Muscle of arm (tissue), 14 donors: ENCODE measurements at places on chromosomes 1 and 21.

- no peak for DNase-seq
Observed at GRCh38 chr1:229011022-229011421, 259.9 kb upstream of the RAB4A start.

DNA sequence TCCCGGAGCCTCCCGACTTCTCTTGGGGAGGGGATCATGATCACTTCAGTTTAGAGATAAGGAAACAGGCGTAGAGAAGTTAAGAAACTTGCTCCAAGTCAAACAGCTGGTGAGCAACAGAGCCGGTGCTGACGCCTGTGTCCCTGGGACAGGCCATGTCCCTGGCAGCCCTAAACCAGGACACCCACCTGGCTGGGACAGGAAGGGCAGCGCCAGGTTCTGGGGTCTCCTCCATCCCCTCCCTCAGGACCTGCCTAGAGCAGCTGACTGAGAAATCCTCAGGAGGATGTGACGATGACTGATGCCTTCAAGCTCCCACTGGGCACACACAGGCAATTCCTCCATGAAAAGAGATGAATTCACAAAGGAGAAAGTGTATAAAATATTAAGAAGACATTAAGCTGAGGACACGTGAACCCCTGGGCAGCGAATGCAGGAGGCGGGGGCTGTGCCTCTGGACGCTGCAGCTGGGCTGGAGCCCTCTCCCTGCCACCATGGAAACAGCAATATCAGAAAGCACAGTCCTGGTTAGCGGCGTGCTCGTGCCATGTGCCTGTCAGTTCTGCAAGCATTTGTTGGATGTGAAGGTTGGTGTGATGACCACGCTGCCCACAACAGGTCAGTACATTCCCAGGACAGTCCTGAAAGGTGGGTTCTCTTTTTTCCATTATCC is 40.1 kb upstream of the C1orf174 start:
- no peak for DNase-seq

DNA sequence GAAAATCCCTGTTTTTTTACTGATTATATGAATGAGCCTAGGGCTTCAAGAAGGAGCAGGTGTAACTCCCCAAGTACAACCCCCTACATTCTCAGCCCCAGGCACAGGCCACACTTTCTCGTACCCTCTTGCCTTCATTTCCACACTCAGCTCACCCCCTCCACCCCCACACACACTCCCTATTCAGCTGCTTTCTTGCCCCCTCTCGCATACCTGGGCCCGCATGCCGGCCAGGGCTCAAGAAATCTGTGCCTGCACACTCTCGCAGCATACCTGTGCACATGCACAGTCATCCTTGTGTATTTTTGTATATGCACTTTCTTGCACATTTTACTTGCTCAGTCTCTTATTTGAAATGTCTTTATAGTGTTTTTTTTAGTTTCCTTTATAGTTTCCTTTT is 2.0 kb downstream of the PTPRF start:
- DNase-seq: no peak

DNA sequence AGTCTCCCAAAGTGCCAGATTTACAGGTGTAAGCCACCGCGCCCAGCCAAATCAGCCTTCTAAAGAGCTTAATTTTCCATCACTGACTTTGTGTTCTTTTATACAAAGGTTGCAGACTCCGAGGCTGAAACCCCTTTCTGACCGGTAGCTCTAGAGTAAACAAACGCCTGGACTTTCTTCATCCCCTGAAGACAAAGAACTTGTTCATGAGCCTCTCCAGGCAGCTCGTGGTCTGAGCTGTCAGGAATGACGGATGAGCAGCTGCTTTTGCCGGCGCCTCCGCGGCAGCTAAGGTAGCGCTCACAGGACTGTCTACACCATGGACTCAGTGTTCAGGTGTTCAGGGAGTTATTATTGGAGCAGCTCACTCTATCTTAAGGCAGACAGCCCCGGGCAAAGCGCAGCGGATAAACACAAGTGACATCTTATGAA is 128.5 kb upstream of the ERRFI1 start:
- no peak for DNase-seq

DNA sequence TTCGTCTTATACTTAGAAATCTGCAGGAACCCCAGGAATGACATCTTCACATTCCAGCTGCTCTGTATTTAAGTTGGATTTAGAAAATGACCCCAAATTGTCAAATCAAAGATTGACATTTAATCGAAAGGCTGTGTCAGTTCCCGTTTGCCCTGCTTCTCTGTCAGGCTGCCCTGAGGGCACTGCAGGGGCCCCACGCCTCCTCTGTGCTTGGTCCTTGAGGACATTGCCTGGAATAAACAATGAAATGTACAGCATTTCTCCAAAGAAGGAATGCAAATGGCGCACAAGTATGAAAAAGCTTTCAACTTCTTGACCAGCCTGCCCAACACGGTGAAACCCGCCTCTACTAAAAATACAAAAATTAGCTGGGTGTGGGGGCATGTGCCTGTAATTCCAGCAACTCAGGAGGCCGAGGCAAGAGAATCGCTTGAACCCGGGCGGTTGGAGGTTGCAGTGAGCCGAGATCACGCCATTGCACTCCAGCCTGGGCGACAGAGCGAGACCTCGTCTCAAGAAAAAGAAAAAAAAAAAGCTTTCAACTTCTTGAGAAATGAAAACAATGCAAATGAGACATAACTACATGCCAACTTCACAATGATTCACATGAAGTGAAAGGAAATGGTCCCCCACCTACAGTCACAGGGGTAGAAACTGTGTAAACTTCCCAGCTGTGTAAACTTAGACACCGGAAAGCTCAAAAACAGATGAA is 3.0 kb downstream of the TMPRSS3 start:
- no peak for DNase-seq

GRCh38 chr1:117260761-117261423 is 50.2 kb upstream of the VTCN1 start:
- no peak for DNase-seq

GRCh38 chr1:14222086-14222485 is 376.4 kb upstream of the KAZN start:
- DNase-seq: no peak

GRCh38 chr1:54581621-54582035 is 33.6 kb downstream of the ACOT11 start:
- peak; percentile 60 for DNase-seq

DNA sequence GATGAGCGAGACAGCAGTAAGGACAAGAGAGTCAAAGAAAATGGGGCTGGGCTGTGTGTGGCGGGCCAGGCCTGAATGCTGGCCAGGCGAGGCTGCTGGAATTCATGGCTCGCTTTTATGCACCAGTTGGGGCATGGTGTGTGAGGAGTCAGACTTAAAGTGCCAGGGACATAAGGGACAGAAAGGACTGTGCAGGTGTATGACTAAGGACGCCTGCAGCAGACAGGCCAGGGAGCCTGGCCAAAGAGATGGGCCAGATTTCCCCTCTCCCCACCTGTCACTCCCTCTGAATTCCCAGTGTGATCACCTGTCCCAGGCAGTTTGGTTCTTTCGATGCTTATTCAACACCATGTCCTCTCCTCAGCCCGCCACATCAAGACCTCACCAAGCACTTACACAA is 16.9 kb upstream of the SMIM12 start:
- no peak for DNase-seq

DNA sequence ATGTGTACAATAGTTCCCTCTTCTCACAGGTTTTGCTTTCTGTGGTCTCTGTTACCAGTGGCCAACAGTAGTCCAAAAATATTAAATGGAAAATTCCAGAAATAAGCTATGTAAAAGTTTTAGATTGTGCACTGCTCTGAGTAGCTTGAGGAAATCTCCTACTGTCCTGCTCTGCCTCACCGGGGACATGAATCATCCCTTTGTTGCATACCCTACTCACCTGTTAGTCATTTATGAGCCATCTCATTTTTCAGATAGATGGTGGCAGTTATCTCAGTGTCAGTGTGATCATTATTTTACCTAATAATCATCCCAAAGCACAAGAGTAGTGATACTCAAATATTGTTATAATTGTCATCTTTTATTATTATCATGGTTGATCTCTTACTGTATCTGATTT is 688.1 kb downstream of the PLA2G4A start:
- no peak for DNase-seq

- DNase-seq: no peak
Observed at GRCh38 chr1:59316497-59317128, 19.7 kb downstream of the FGGY start.

GRCh38 chr1:58839846-58840835 is 56.3 kb upstream of the JUN start:
- DNase-seq: no peak

DNA sequence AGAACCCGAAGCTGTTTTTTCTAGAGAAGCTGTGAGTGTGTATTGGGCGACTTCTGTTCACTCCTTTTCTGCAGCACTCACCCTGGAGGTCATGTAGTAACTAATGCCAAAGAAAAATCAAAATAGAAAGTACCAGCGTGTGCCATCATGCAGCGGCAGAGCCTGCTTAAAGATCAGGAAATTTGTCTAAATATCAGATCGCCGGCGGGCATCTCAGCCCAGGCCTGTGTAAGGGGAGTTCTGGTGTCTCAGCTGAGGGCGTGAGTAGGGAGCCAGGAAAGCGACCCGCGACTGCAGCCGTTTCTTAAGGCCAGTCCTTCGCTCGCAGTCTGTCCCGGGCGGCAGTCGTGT is 768 bp downstream of the EDARADD start:
- peak; percentile 9 for DNase-seq

DNA sequence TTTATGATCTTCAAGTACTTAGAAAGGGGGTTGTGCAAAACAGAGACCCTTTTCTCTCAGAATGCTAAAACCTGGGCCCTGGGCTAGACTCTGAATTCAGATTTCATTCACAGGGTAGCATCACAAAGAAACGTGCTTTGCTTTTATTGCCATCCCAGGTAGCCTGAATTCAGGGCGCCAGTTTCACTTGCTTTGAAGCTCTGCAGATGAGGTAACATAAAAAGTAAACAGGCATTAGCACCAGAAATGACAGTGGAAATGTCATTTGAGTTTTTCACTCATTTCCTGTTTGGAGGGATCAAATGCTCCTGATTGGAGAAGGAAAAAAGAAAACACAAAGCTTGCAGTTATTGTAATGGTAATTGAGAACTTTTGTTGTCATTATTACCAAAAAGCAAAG is 2.6 kb downstream of the SYPL2 start:
- DNase-seq: no peak

GRCh38 chr21:38531591-38531990 is 33.3 kb upstream of the ERG start:
- DNase-seq: peak; percentile 82

DNA sequence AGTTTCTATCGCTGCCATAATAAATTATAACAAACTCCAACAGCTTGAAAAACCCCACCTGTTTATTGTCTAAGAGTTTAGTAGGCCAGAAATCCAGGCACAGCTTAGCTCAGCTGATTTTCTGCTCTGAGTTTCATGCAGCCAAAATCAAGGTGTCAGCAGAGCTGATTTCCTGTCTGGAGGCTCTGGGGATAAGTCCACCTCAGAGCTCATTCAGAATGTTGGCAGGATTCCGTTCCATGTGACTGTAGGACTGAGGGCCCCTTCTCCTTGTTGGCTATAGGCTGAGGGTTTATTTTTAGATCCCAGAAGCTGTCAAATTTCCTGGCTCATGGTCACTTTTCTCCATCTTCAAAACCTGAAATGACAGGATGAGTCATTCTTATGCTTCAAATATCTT is 91.6 kb upstream of the CHODL start:
- peak; percentile 53 for DNase-seq

DNA sequence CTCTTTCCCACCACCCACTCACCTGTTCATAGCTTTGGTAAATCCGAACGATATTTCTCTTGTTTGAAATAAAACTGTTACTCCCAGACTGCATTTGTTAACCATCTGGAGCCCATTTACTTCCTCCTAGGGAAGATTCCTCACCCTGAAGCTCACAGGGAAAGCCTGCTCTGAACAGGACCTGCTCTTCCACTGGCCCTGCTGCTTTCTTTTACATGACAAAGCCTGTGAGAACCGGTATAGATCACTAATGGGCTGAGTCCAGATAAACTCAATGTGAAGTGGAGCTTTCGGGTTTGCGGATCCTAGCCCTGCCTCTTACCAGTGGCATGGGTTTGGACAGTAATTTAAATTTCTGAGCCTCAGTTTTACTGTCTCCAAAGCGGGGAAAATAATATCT is 45.2 kb downstream of the FAM163A start:
- no peak for DNase-seq

- no peak for DNase-seq
Observed at GRCh38 chr1:23908453-23909341, 4.5 kb downstream of the CNR2 start.
